ENCODE measurements at places on chromosomes 1 and 21.

- DNase-seq = no peak
These were observed 24.9 kb downstream of the CROCC start for GRCh38 chr1:16946646-16947045.

- no peak for DNase-seq
These were observed 89.0 kb upstream of the BCAR3 start for GRCh38 chr1:93770640-93771039.

DNA sequence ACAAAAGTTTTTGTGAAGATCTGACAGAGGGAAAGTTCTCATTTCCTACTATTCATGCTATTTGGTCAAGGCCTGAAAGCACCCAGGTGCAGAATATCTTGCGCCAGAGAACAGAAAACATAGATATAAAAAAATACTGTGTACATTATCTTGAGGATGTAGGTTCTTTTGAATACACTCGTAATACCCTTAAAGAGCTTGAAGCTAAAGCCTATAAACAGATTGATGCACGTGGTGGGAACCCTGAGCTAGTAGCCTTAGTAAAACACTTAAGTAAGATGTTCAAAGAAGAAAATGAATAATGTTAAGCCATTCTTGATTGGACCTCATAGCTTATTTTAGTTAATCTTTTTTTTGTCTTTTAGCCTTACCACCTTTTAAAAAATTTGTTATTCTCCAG lies 14.1 kb downstream of the GGPS1 start:
- no peak for DNase-seq

- DNase-seq = no peak
These were observed 348.8 kb downstream of the HHAT start for GRCh38 chr1:210677533-210677932.

DNA sequence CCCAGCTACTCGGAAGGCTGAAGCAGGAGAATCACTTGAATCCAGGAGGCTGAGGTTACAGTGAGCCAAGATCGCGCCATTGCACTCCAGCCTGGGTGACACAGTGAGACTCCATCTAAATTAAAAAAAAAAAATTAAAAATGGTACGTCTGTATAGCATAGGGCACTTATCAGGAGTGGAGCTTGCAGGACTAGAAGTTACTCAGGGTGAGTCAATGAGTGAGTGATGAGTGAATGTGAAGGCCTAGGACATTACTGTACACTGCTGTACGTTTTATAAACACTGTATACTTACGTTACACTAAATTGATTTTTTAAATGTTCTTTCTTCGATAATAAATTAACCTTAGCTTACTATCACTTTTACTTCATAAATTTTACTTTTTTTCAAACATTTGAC lies 183.6 kb downstream of the NR5A2 start:
- no peak for DNase-seq
